ENCODE measurements at places on chromosomes 7 and 10. TPM values are rescaled to one million over a fixed set of nuclear protein-coding genes. Genes with fewer than 3 reads are reported as not detected.

- DNase-seq = no peak
Measured at GRCh38 chr10:22629852-22630233, 84.5 kb downstream of the PIP4K2A start.

DNA sequence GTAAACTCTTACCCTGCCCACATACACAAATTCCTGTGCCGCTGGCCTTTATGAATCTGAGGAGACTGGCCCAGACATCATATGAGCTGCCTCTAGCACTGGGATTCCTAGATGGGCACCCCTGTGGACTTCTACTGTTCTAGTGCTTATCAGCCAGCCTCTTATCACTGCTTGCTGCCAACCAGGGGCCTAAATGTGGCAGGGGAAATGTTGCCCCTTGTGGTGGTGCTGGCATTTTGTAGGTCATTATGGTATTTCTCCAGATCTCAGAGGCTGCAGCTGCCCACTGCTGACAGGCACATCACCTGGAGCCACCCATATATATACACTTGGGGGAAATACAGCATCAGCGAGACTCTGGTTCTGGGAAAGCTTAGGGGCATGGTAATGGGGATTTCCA lies 5.4 kb downstream of the SFR1 start:
- DNase-seq = no peak

DNA sequence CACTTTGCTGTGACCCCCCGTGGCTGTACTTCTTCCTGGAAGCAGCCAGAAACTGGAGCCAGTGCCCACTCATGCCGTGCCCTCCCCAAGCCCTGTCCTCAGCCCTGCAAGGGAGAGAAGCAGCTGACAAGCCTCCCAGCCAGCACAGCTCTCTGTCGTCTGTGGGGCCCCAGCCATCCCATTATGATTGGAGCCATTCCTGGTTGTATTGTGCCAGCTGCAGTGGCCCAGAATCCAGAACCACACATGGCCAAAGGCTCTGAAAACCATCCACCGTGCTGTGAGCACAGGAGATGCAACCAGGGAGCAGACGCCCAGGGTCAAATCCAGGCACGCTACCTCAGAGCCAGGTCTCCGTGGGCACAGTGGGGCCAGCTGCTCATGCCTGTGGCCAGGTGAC lies 18.7 kb downstream of the GRID2IP start:
- DNase-seq = no peak

DNA sequence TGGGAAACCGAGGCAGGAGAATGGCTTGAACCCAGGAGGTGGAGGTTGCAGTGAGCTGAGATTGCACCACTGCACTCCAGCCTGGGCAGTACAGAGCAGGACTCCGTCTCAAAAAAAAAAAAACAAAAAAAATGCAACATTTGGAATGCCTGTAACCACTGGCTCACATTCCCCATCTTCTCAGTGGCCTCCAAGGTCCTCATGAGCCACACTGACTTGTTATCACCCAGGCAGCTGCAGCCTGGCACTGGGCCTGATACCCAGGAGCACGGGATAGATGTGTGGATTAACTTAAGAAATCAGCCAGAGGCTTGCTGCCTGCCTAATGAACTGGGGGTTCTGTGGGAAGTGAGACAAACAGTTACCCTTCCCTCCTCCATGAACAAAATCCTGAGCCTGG lies 23.0 kb downstream of the JCAD start:
- no peak for DNase-seq

DNA sequence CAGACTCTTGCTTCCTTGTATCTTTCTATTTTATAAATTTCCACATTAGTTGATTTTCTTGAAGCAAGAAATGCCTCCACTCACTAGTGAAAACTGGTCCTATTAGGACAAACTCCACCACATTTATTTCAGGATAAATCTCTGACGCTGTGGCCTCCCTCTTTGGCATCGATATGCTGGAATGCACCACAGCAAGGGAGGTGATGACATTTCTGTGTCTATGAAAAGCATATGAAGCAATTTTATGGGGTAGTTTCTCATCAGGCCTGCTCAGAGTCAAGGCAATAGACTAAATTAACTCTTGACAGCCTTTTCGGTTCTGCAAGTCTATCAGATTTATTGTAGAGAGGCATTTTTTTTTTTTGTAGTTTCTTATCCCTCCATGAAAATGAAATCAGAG lies 304.4 kb downstream of the ZEB1 start:
- DNase-seq = no peak

DNA sequence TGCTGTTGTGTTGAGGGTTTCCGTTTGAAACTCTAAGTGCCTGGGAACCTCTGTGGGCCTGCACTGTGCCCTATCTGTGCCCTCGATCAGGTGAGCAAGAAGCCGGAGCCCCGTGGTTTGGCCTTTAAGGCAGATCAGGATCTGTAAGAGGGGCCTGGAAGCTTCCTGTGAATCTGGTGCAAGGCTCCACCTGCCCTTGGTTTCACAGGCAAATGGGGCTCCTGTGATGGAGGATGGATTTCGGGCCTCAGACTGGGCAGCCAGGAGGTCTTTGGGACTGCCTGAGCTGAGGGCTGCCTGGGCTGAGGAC lies 21.6 kb downstream of the SCART1 start:
- no peak for DNase-seq

CC2D2B gene
- 0.08 TPM for polyA plus RNA-seq

PTPRE gene
- 24.1 TPM for polyA plus RNA-seq

SPDYE11 gene
- polyA plus RNA-seq = not detected

DNA sequence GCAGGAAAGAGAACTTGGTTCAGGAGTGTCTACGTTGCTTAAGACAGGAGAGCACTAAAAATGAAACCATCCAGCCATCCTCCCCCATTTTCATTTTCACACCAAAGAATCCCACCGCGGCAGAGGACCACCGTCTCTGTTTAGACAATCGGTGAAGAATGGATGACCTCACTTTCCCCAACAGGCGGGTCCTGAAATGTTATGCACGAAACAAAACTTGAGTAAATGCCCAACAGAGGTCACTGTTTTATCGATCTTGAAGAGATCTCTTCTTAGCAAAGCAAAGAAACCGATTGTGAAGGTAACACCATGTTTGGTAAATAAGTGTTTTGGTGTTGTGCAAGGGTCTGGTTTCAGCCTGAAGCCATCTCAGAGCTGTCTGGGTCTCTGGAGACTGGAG lies 1.4 kb upstream of the IL6 start:
- DNase-seq = no peak

DNA sequence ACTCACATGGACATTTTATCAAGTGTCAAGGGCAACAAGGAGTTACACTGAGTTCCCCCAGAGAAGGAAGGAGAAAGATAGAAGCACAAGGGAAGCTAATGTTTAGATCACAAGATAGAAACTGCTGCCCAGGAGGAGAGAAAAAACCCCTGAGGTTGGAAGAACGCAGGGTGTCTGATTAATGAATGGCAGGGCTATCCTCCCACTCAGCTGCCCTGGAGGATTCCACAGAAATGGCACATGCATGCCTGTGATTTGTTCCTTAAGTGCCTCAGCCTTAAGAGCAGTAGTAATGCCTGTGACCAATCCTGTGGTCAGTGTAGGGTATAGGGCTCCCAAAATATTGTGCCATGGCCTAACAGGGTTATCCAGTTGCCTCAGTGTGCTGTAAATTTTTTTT lies 20.2 kb downstream of the DNAJB9 start:
- peak; percentile 45 for DNase-seq

ZNF485 gene
- polyA plus RNA-seq = 3.2 TPM

DNA sequence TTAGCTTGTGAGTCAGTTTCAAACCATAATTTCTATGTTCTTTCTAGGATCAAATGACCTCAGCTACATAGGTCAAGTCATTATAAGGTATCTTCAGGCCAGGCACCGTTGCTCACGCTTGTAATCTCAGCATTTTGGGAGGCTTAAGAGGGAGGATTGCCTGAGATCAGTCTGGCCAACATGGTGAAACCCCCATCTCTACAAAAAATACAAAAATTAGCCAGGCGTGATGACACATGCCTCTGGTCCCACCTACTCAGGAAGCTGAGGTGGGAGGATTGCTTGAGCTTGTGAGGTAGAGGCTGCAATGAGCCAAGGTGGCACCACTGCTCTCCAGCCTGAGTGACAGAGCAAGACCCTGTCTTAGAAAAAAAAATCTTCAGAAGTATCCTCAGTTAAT lies 362.3 kb downstream of the GATA3 start:
- no peak for DNase-seq

NPFFR1 gene
- 0.01 TPM for polyA plus RNA-seq

GRCh38 chr10:113158183-113158582 lies 208.1 kb downstream of the TCF7L2 start:
- DNase-seq = no peak

PTF1A gene
- polyA plus RNA-seq = not detected

AMZ1 gene
- polyA plus RNA-seq = 0.15 TPM

SLC18A3 gene
- not detected for polyA plus RNA-seq

SFTPA1 gene
- polyA plus RNA-seq = not detected

Measured in mammary epithelial cell (primary cell).